ENCODE measurements at places on chromosomes 6 and 20.

GRCh38 chr6:53062169-53062539 lies 3.0 kb upstream of the FBXO9 start:
- no peak for DNase-seq

DNA sequence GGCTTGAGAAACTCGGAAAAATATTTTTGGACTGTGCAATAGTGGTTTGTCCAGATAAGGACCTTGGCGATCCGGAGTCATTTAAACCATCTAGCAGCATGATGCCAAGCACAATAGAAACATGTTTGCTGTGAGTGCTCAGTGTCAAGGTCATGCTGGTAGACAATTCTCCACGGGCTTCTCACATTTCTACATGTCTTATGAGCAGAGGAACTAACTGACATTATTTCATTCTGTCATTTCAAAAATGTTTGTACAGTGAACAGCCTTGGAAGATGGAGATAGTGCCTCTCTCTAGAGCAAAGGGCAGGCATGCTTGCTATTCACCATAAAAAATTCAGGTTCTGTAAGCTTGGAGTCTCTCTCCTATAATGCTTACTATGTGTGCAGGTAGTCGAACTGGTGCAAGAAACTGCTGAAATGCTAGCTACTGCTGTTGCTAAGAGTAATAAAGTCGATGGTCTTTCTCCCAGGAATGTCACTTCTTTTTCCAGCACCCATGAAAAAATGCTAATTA lies 25.4 kb upstream of the CCN2 start:
- no peak for DNase-seq

- no peak for DNase-seq
Observed at GRCh38 chr6:42104804-42105125, 37.7 kb downstream of the C6orf132 start.

- DNase-seq, result no peak
Observed at GRCh38 chr6:133609415-133610226, 279.3 kb upstream of the TCF21 start.

DNA sequence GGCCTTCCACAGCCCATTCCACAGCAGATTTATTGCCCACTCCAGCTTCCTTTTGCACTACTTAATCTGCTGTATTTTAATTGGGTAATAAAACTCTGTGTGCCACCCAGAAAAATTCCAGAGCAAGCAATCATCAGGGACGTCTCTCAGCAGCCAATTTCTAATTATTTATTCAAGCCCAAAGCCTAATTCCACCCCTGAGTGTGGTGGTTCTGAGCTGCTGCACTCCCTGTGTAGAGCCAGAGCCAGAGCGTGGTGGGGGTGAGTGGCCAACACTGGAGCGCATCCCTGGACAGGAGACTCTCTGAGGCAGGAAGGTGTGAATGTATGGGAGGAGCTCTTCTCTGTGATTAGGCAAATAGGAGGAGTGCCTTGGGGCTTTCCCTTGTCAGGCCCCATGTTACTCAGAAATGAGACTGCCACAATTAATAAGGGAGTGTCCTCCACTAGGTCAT lies 66.1 kb downstream of the CD24 start:
- DNase-seq, result no peak

DNA sequence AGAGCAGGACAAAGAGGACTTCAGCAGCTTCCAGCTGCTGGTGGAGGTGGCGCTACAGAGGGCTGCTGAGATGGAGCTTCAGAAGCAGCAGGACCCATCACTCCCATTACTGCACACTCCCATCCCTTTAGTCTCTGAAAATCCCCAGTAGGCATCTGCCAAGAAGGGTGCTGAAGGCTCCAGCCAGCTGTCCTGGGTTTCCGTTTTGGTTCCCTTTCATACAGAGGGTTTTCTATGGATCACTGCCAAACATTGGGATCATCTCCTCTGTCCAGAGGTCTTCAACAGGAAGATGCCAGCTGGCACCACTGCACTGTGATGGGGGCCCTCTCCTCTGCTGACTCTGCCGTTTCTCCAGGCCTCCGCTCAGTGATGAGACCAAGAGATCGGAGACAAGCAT lies 14.3 kb upstream of the RAB5IF start:
- DNase-seq, result no peak

DNA sequence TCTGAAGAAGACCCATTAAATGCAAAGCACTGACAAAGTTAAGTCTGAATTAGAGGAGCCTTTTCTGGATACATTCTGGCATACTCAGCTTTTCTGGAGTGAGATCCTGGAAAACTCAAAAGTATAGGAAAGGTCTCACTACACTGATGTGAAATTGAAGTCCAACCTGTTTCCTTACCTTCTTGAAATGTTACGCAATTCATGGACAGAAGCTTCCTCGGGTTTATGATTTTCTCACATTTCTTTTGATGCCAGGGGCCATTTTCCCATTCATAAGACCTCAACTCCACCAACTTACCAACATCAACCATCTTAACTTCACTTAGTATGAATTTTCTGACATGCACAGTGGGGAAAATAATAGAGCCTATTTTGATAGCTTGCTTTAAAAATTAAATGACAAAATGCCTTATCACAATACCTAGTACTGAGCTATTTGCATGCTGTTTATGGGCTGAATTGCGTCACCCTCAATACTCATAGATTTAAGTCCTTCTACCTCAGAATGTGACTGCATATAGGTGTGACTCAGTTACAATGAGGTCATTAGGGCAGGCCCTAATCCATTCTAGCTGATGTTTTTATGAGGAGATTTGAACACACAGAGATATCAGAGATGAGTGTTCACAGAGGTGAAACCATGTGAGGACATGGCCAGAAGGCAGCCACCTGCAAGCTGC lies 73.4 kb upstream of the RAB32 start:
- no peak for DNase-seq

DNA sequence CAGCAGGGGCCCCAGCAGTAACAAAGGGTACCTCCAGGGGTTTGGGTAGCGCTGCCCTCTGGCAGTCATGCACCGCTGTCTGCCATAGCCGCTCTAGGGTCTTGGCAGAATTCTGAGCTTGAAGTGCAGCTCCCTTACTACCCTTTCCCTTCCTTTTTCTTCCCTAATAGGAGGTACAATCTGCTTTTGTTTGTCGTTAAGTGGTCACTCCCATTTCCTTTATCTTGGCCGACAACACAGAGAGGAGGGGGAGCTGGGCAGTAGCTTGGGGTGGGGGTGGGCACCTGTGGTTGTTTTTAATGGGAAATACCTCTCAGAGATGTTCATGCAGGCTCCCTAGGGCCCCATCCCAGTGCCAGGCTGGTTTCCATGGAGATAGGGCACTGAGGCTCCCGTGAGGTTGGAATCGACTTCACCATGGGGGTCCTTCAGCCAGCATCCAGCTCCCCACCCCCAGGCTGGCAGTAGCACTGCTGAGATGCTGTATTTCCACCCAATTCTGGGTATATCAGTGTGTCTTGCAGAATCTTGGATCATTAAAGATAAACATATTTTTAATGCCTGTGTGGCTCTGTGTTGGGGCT lies 18.6 kb downstream of the CCDC167 start:
- no peak for DNase-seq

DNA sequence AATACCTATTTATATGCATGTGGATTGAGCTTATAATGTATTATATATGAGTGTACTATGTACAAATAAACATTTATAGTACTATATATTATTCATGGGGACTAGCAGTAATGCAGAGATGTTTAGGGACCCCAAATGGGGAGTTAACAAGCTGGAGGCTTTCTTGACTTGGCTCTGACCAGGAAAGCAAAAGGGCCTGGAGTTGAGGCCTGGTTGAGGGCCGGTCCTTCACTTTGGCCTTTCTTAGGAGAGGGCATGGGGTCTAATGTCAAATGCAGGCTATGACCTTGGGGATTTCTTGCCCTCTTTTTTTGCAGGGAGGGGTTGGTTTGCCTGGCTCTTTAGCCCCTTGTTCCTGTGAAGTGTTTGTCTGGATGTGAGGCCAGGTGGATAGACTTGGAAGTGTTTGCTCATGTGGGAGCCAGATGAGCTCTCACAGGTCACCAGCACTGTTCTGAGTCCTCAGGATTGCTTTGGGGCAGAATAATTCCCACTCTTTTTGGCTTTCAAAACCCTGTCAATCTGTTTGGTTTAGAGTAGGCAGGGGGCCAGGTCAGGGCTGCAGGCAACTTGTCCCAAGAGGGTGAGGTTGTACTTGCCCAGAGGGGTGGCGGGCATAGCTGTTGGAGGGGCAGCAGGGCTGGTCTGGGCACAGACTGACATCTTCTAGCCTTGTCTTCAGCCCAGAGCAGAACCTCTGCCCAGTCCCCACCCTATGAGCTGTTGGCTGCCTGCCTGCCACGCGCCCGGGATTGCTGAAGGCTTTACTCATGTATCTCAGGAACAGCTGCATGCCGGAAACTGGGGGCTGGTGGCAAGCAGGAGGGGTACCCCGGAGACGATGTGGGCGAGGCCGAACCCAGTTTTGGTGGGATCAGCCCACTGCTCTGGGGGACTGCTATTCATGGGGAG lies 14.6 kb downstream of the TJAP1 start:
- DNase-seq, result no peak

DNA sequence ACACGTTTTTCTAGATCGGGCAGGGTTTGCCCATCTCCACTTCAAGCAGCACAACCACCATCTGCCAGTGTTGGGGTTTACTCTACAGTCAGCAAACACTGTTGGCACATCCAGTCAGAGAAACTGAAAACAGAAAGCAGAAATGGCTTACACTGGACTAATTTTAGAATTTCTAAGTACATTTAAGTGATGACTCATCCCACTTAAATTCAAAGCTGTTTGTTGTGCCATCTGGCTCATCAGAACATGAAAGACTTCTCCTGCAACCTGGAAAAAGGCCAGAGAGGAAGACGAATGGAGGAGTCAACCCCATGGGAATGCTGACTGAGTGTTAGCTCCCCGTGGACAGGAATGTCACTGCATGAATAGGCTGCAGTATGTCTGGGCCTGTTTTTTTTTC lies 21.8 kb downstream of the FAM209B start:
- DNase-seq, result no peak

GRCh38 chr6:43037197-43037596 lies 15.8 kb downstream of the RRP36 start:
- no peak for DNase-seq

DNA sequence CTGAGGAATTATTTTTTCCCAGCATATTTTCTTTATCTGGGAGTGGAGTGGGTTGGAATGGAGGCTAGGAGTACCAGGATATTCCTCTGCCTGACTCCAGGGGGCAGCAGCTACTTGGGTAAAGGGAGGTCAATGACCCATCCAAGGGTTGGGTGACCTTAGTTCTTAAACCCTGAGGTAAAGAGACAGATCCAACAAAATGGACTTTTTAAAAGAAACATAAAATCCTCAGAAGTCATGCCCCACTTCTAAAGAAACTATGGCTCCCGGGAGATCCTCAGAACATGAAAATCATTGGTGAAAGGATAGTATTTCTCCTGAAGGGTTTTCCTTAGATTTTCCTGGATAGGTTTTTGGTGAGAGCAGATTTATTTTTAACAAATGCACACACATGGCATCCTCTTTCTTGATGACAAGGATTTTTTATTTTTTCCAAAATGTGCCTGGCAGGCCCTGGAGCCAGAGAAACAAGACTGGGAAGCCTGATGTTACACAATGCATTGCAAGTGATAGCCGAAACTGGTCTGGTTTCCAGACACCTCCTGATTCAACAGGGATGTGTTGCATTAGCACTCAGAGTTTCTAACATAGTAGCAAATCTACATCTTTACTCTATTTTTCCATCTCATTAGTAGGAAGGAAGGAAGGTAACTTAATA lies 240.9 kb upstream of the BTBD3 start:
- no peak for DNase-seq

- DNase-seq, result peak; percentile 93
Observed at GRCh38 chr6:158868890-158869825, 50.0 kb upstream of the EZR start.

GRCh38 chr20:18504479-18505060 lies 3.2 kb upstream of the SEC23B start:
- no peak for DNase-seq

GRCh38 chr6:142700032-142700431 lies 244.9 kb downstream of the HIVEP2 start:
- DNase-seq, result no peak

All from osteocyte (in vitro differentiated cells).